ENCODE measurements at places on chromosomes 11 and 22.

DNA sequence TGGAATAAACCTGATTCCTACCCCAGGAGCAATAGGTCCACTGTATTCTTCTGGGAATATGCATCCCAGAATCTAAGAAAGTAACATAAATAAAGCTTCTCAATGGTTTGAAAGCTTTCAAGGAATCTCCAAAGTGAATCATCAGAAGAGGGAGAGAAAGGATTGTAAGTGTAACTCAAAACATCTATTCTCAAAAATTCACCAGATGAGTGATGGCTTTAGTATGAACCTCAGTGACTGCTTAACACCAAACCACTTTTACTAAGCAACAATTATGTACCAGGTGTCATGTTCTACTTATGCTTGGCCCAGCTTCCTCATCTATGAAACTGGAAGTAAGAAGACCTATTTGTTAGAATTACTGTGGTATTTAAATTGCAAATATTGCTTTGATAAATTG lies 7.4 kb downstream of the RAB38 start:
- H3K4me1 ChIP-seq: no peaks in the 10 kb centered on the region
- no peak overlapping the region for H3K4me3 ChIP-seq
- no peak overlapping the region for H3K27ac ChIP-seq
- peaks cover 6% of the 10 kb centered on the region for H3K27me3 ChIP-seq

- H3K4me1 ChIP-seq: no peaks in the 10 kb centered on the region
- H3K27ac ChIP-seq: no peak overlapping the region
- no peak overlapping the region for H3K4me3 ChIP-seq
- no peaks in the 10 kb centered on the region for H3K36me3 ChIP-seq
- DNase-seq: no peak
Measured at GRCh38 chr11:120068114-120068573, 69.8 kb downstream of the TRIM29 start.

DNA sequence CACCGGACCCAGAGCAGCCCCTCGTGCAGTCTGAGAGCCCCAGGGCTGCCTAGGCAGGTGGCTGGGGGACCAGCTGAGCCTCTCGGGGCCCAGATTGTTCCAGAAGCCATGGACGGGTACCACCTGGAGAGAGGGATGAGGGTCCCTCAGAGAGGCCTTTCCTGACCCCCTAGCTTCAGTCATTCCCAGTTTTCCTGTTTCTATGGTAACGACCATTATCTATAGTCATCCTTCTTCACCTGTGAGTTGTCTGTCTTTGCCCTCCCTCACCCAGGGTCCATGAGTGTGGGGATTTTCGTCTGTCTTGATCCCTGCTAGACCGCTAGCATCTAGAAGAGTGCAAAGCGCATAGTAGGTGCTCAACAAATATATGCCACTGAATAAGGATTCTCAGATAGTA lies 76.3 kb upstream of the TCF20 start:
- H3K27me3 ChIP-seq: peaks cover 20% of the 10 kb centered on the region
- no peak overlapping the region for H3K27ac ChIP-seq
- H3K36me3 ChIP-seq: no peaks in the 10 kb centered on the region
- no peak overlapping the region for H3K4me3 ChIP-seq

GRCh38 chr22:46876357-46876934 lies 114.0 kb downstream of the TBC1D22A start:
- no peak overlapping the region for H3K27ac ChIP-seq
- H3K4me3 ChIP-seq: no peak overlapping the region
- DNase-seq: no peak
- H3K4me1 ChIP-seq: peaks cover 3% of the 10 kb centered on the region

GRCh38 chr22:36286096-36286957 lies 33.4 kb downstream of the APOL1 start:
- H3K36me3 ChIP-seq: peaks cover 86% of the 10 kb centered on the region
- H3K27me3 ChIP-seq: no peaks in the 10 kb centered on the region
- H3K27ac ChIP-seq: no peak overlapping the region
- H3K4me1 ChIP-seq: peaks cover 45% of the 10 kb centered on the region

GRCh38 chr11:64990222-64990923 lies 6.4 kb downstream of the BATF2 start:
- peaks cover 2% of the 10 kb centered on the region for H3K27me3 ChIP-seq
- DNase-seq: no peak
- no peak overlapping the region for H3K4me3 ChIP-seq

DNA sequence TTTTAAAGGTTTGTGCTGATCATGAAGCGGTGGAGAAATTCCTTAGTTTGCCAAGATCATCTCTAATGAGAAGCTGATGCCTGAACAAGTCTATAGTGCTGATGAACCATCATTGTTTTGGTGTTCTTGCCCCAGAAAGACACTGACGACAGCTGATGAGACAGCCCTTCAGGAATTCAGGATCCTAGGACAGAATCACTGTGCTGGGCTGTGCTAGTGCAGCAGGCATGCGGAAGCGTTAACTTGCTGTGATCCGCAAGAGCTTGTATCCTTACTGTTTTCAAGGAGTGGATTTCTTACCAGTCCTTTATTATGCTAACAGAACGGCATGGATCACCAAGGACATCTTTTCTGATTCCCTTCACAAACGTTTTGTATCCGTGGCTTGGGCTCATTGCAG lies 104.1 kb downstream of the TBC1D22A start:
- H3K27ac ChIP-seq: no peak overlapping the region
- no peaks in the 10 kb centered on the region for H3K4me1 ChIP-seq
- DNase-seq: no peak

GRCh38 chr11:58674609-58675008 lies 52.1 kb downstream of the CNTF start:
- H3K4me3 ChIP-seq: no peak overlapping the region
- no peaks in the 10 kb centered on the region for H3K4me1 ChIP-seq
- DNase-seq: no peak
- no peaks in the 10 kb centered on the region for H3K27me3 ChIP-seq

DNA sequence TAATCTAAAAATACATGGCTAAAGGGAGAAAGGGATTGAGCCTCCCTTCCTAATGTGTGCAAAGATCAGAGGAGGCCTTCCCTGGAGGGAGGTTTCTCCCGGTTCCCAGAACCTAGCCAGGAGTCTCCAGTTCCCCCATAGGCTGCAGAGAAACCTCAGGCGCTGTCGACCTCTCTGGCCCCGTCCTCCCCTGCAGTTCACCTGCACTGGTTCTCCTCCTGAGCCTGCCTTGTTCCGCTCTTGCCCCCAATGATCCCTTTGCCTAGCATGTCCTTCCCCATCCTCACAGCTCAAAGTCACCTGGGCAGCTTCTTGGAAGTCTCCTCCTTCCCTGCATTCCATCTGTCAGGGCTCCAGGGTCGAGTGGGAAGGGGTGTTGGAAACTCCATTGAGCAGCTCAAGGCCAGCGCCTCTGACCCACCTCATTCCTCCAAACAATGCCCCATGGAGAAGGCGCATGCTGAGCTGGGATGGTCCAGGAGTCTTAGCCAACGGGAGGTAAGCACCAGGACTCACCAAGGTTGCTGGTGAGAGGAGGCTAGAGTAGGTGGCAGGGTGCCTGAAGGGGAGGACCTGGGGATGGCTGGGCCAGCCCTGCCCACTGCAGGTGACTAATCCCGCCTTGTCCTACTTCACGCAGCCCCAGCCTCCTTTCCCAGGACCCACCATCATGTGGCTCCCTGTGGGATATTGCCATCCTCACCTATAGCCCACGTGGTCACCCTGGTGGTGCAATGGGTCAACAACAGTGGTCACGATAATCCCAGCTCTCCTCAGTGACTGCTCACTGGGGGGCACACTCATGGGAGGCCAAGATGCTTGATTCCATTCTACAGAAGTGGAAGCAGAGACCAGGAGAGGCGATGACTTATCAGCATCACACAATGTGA lies 15.4 kb downstream of the RSPH14 start:
- DNase-seq: no peak
- no peak overlapping the region for H3K27ac ChIP-seq
- H3K4me1 ChIP-seq: peaks cover 4% of the 10 kb centered on the region
- no peak overlapping the region for H3K4me3 ChIP-seq

GRCh38 chr11:6618117-6619003 lies 862 bp downstream of the TPP1 start:
- H3K4me1 ChIP-seq: peaks cover 2% of the 10 kb centered on the region
- DNase-seq: peak; percentile 70
- H3K4me3 ChIP-seq: no peak overlapping the region
- no peak overlapping the region for H3K27ac ChIP-seq

DNA sequence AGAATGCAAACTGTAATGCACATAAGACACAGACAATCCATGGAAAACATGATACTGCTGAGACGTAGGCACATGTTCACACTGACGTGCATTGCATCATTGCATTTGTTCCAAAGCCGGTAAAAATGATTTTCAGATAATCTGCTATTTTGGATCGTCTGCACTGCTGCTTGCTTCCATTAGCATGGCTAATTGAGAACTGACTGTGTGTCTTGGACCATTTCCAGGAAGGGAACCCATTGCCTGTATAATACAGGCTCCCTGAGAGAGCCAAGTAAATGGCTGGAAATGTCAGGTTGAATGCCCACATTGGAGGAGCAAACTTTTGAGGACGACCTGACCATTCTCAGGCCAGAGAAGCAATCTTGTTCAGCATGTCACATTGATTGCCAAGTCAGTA lies 304.8 kb downstream of the ST3GAL4 start:
- peaks cover 2% of the 10 kb centered on the region for H3K27me3 ChIP-seq
- no peaks in the 10 kb centered on the region for H3K4me1 ChIP-seq
- no peak for DNase-seq
- H3K36me3 ChIP-seq: no peaks in the 10 kb centered on the region
- no peak overlapping the region for H3K27ac ChIP-seq

- no peaks in the 10 kb centered on the region for H3K4me1 ChIP-seq
- no peak overlapping the region for H3K4me3 ChIP-seq
- no peaks in the 10 kb centered on the region for H3K27me3 ChIP-seq
- no peaks in the 10 kb centered on the region for H3K36me3 ChIP-seq
Measured at GRCh38 chr22:49099089-49099488, 728.6 kb downstream of the BRD1 start.

GRCh38 chr11:107711861-107712755 lies at the start of gene SLN:
TSS of gene SLN (minus strand) at chr11:107712056.
- peaks cover 24% of the 10 kb centered on the region for H3K27me3 ChIP-seq
- no peaks in the 10 kb centered on the region for H3K4me1 ChIP-seq
- no peak for DNase-seq
- no peak within 1 kb of the TSS for H3K27ac ChIP-seq

GRCh38 chr11:77120571-77120970 lies 7.5 kb upstream of the MYO7A start:
- H3K4me1 ChIP-seq: peaks cover 10% of the 10 kb centered on the region
- no peak for DNase-seq
- no peak overlapping the region for H3K27ac ChIP-seq
- no peak overlapping the region for H3K4me3 ChIP-seq
- no peaks in the 10 kb centered on the region for H3K27me3 ChIP-seq

GRCh38 chr11:45921561-45922424 lies 663 bp upstream of the LARGE2 start:
- H3K27me3 ChIP-seq: peaks cover 18% of the 10 kb centered on the region

DNA sequence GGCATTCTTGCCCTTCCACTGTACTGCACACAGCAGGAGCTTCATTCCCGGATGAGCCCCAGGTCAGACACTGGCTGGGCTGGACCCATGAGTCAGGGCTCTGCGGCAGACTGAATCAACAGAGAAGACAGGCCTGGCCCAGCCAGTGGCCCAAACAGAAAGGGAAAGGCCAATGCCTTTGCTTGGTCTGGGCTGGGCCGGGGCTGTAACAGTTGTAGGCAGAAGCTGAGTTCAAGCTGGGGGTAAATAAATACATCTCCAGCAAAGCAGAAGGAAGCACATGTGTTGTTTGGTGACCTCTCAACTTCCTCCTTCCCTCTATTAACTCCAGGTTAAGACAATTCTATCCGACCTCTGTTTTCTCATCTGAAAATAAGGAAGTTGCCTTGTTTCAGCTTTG lies 1.8 kb upstream of the SMIM35 start:
- DNase-seq: no peak

DNA sequence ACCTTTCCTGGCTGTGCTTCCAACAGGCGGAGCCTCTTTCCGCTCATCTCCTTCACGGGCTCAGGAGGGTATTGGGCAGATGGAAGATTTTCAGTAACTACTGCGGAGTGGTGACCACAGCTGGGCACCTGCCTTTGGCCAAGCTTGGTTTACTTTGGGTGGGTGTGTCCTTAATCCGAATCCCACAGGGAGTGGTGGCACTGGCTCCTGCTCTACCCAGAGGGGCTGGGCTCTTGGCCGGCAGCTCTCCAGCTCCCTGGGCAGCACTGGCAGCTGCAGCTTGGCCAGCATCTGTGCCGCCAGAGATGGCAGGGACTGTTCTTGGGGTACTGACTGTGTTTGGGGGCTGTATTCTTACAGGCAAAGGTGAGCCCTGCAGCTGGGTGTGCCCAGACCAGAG lies 29.8 kb downstream of the BID start:
- H3K4me1 ChIP-seq: no peaks in the 10 kb centered on the region
- no peak overlapping the region for H3K27ac ChIP-seq
- H3K27me3 ChIP-seq: no peaks in the 10 kb centered on the region
- peaks cover 2% of the 10 kb centered on the region for H3K36me3 ChIP-seq
- H3K4me3 ChIP-seq: no peak overlapping the region

- no peaks in the 10 kb centered on the region for H3K36me3 ChIP-seq
- H3K27me3 ChIP-seq: peaks cover 6% of the 10 kb centered on the region
- DNase-seq: peak; percentile 50
- H3K4me1 ChIP-seq: peaks cover 7% of the 10 kb centered on the region
- no peak overlapping the region for H3K27ac ChIP-seq
Measured at GRCh38 chr22:25777870-25778269, 35.9 kb downstream of the MYO18B start.

Measured in activated CD8-positive, alpha-beta T cell treated with anti-CD3 and anti-CD28 coated beads, Interleukin-2, amount 10 ng/mL, durations not matched to agents 7 days and 5 days (primary cell).